ENCODE measurements at places on chromosomes 5 and 9.

DNA sequence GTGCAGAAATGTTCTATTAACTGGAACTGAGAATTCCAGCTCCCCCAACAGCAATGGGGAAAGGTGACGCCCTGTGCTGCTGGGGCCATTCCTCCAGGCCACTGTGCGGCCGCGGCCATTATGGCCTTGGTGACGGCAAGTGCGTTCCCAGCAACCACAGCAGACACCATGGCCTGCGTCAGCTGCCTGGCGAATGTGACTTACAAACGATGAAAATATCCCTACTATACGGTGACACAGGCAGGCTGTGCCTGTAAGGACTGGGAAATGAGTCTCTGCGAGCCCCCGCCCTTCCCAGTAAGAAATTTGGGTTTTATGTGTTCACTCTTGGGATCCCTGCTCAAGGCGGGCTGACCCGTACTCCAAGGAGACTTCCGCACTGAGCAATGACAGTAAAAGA is 20.6 kb downstream of the CLPTM1L start:
- no peak for DNase-seq

DNA sequence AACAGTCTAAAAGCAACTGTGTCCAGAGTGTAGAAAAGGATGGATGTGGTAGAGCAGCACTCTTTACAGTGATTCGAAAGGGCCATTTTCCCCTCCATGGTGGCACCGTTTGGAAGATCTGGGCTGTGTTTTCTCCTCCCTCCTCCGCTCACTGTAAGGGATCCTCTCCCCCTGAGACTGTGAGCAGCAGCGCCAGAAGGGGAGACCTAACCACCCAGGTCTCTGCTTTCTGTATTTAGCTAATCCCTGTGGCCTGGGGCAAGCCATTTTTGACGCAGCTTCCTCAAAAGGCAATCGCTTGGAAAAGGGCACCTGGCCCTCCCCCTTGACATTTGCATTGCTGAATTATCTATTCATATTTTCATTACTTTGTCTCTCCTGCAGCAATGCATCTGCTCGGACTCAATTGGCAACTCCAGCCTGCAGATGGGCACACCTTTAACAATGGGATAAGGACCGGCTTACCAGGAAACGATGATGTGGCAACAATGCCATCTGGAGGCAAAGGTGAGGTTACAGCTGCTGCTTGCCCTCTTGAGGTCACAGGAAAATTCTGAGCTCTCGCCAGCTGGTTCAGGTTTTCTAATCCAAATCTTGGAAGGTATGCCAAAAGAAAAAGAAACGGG is 244.3 kb upstream of the WWC1 start:
- DNase-seq = no peak

DNA sequence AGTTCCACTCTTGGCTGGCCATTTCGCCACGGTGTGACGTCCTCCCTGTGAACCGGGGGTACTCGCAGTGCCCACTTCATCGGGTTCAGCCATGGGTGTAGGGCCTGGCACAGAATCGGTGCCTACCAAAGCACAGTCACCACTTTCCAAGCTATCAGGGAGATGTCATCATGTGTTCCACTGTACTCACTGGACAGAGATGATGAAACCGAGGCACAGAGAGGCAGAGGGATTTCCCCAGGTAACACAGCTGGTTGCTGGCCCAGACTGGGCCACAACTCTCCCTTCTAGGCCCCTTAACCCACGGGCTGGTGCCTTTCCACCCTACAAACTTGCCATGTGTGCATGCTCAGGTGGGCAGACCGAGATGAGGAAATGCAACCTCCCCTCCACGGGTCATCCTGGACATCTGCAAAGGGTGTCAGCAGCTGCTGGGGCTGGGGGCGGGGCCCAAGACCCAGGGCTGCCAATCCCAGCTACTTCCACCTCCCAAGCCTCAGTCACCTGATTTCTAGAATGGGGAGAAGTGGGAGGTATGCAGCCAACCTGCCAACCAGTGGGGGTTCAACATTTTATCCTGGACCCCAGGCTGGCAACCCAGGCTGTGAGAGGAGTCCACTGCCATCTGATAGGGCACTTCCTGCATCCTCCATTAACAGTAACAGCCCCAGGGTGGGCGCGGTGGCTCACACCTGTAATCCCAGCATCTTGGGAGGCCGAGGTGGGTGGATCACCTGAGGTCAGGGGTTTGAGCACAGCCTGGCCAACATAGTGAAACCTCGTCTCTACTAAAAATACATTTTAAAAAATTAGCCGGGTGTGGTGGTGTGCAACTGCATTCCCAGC is 893 bp upstream of the SH2D3C start:
- no peak for DNase-seq

DNA sequence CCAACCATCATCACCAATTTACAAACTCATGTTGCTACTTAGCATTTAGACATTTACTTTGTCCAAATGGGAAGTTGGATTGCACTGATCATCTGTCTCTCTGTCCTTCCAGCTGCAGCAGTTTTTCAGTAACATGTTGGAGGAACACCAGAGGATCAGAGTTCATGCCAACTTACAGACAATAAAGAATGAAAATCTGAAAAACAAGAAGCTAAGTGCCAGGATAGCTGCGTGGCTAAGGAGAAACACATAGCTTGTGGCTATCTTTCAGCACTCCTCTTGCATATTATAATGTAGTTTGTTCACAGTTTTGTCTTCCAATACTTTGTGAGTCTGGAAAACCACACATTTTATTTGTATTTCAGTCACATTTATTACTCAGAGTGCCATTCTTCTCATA is 6.4 kb upstream of the ARL14EPL start:
- DNase-seq = no peak

- DNase-seq = no peak
Measured at GRCh38 chr5:91423871-91424270, 40.8 kb upstream of the ARRDC3 start.

GRCh38 chr9:113992276-113992951 is 85.7 kb downstream of the AMBP start:
- peak; percentile 73 for DNase-seq

- DNase-seq = no peak
Measured at GRCh38 chr9:95037789-95038521, 279.6 kb downstream of the FANCC start.

DNA sequence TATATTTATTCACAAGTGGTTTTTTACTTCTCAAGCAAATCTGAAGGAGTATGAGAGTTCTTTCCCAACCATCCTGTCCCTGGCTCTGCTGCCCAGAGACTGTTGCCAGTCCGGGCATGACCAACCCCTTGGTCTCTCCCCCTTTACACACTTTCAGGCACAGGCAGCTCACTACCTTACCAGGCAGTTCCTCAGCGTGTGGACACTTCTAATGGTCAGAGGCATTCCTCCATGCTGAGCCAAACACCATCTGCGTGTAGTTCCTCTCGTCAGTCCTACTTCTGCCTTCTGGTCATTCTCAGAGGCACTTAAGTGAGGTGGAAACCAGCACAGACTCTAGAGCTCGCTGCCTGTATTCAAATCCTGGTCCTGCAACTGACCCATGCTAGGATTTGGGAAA is 56.1 kb downstream of the TSTD2 start:
- DNase-seq = no peak

DNA sequence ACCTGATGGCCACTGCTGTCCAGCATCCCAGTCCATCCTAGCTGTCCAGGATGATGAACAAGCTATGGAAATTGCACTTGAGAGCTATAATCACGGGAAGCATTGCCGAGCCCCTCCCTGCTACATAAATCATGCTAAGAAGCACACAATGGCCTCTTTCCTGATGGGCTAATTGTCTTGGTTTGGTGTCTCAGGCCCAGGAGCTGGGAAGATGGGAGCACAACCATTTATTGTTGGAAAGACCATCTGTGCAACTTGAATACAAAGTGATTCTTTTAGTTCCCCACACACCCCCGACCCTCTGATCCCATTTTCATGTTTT is 80.4 kb downstream of the RGS3 start:
- DNase-seq = no peak

- DNase-seq = no peak
Measured at GRCh38 chr5:122753500-122753899, 21.4 kb upstream of the SNX2 start.

- no peak for DNase-seq
Measured at GRCh38 chr5:170788626-170789304, 5.2 kb downstream of the GABRP start.

DNA sequence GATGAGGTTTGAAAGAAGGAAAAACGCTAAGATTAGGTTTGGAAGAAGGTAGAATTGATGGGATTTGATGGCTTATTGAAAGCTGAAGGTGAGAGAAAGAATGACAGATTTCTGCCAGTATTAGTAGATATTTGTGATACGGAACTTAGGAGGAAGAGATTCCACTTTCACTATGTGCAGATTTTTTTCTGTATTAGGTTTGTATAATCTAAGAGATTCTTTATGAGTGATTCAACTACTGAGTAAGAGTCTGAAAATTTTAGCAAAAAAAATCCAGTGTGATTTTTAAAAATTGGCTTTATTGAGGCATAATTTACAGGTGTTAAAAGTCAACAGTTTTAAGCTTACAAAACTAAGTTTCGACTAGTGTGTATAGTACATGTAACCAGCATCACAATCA is 54.1 kb downstream of the AP3S1 start:
- DNase-seq = no peak

DNA sequence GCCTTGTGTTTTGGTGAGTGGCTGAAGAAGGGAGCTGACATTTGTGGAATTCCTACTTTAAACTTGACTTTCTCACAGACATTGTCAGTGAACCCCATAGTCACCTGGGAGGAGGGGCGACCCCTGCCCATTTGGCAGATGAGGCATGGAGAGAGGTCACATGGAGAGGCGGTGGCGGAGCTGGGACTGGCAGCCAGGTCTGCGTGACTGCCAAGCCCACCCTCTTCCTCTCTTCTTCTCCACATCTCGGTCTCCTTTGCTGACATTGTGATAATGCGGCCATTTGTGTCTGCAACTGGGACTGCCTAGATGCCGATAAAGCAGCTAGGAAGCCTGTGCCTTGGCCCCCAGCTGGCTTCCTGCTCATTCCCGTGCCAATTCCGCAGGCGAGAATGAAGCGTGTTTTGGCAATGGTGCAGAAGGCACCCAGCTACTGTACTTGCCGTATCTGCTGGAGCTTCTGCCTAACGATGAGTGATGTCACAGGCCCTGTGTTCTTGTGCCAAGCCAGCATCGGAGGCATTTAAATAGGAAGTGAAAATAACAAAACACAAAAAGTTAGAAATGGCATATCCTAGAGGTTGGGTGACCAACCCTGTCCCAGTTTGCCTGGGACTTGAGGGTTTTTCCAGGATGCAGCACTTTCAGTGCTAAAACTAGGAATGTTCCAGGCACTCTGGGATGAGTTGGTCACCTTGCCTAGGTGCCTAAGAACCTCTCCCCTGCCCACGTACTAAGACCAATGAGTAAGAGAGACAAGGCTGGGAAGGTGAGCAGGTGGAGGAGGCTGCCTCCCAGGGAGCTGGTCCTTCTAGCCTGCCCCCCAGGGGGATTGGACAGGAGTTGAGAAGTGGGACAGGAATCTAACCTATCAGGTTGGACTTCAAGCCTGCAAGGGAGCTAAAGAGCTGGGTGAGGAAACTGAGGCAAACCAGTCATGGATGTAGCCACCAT is 23.6 kb downstream of the OLFML2A start:
- peak; percentile 24 for DNase-seq

DNA sequence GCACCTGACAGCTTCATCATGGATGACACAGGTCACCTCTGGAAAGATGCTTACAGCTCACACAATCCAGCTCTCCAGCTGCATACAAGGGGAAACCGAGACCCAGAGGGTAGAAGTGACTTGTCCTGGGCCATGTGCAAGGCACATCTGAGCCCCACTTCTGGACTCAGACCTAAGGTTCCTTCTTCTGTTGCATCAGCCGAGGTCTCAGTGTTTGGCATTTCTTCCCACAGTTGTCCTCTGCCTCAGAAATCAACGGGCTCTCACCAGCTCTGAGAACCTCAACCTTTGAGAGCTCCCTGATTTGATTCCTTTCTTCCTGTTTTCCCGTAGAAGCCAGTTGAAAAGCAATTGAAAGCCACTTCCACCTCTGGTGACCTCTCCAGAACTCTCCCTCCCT is 38.7 kb upstream of the COL15A1 start:
- no peak for DNase-seq

- DNase-seq = no peak
Measured at GRCh38 chr5:128538000-128538249, at the start of gene FBN2. Gene FBN2 (minus strand): TSS chr5:128538245. CDS start chr5:128537603, 642 bp downstream.

DNA sequence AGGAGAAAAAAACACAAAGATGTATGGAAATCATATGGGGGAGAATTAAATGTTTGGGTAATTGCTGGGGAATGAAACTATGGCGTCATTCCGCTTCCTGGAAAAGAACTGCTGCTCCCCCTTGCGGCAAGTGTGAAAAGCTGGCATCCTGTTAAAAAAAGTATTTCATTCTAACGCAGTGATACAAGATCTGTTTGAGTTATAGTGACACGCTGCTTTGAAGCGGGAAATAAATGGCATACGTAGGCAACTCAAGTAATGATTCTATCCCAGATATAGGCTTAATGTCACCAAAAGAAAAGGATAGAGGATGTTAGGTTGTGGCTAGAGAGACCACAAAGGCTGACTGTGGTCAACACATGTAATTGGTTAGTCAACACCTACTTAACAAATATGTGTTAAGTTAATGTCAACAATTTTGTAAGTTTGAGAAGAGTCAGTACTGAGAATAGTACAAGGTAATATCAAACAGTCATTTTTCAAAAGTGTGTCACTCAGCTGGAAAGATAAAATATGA is 70.2 kb upstream of the ALDH1A1 start:
- DNase-seq = peak; percentile 7

DNA sequence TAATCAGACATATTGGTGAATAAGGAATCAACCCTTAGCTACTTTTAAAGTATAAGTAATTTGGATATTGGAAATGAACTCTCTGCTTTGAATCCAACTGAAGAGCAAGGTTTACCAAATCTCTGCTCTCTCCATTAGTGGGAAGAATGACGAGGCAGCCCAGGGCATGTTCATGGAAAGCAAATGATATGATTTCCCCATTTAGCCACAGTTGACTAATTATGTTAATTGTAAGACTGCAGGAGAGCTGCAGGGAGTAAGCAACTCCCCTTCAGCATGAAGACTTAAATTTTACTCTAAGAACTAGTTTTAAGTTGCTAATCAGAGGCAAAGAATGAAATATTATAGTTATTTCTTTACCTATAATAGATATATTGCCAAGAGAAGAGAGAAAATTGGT is 194.3 kb upstream of the CD180 start:
- DNase-seq = no peak

GRCh38 chr9:77569335-77569734 is 78.8 kb downstream of the GNA14 start:
- DNase-seq = no peak

DNA sequence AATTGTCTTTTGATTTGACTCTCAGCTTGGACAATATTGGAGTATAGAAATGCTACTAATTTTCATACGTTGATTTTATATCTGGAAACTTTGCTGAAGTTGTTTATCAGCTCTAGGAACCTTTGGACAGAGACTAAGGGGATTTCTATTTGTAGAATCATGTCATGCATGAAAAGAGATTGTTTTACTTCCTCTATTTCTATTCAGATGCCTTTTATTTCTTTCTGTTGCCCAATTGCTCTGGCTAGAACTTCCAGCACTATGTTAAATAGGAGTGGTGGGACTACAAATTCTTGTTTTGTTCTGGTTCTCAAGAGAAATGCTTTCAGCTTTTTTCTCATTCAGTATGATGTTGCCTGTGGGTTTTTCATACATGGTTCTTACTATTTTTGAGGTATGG is 112.8 kb upstream of the CDH12 start:
- DNase-seq = no peak

- no peak for DNase-seq
Measured at GRCh38 chr5:93055561-93055960, 525.5 kb downstream of the NR2F1-AS1 start.

Measured in hypothalamus (tissue), 51 donors.